ENCODE measurements at places on chromosomes 6 and 20.

DNA sequence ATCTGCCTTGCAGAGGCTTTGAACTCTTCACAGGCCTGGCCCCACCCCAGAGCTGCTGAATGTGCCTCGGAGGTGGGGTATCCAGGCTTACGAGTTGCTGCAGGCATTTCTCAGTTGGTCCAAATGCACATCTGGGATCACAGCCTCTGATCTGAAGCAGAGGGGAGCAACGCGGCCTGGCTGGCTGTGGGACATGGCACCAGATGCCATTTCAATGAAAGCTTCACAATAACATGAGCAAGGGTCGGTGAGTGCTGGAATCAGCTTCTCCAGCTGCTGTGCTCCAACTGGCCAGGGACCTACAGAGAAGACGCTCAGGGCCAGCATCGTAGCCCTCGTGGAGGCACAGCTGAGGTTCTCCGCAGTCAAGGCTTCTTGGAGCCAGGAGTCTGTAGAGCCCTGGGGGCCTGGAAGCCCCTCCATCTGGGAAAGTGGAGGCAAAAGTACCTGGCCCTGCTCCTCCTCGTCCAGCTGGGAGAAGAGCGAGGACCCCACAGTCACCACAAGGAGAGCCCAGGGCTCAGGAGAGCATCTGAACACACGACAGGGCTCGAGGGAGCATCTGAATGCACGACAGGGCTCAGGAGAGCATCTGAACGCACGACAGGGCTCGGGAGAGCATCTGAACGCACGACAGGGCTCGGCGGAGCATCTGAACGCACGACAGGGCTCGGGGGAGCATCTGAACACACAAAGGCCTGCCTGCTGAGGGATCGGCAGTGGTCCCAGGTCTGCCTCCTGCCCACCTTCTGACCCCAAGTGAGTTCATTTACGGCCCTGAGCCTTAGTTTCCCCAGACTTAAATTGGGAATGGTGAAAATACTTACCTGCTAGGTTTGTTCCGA, 165.2 kb downstream of the DLL1 start:
- no peak for DNase-seq

DNA sequence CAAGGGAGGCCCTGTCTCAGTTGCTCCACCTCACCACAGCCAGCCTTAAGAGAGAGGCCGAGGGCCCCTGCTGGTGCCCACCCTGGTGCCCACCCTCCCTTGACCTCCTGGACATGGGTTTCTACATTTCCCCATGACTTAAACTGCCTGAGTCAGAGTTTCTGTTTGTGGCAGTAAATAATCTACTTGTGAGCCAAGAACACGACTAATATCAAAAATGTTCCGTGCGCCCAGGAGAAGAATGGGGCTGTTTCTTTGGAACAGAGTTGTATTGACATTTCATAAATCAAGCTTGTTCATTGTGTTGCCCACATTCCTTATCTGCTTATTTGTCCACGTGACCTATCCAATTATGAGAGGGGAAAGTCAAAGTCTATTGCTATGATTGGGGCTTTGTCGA, 143.5 kb downstream of the ANKRD60 start:
- no peak for DNase-seq

- DNase-seq: no peak
These were observed 989.7 kb downstream of the EYS start for GRCh38 chr6:64717281-64717680.

GRCh38 chr6:145028144-145028818, 707.0 kb downstream of the EPM2A start:
- DNase-seq: no peak

DNA sequence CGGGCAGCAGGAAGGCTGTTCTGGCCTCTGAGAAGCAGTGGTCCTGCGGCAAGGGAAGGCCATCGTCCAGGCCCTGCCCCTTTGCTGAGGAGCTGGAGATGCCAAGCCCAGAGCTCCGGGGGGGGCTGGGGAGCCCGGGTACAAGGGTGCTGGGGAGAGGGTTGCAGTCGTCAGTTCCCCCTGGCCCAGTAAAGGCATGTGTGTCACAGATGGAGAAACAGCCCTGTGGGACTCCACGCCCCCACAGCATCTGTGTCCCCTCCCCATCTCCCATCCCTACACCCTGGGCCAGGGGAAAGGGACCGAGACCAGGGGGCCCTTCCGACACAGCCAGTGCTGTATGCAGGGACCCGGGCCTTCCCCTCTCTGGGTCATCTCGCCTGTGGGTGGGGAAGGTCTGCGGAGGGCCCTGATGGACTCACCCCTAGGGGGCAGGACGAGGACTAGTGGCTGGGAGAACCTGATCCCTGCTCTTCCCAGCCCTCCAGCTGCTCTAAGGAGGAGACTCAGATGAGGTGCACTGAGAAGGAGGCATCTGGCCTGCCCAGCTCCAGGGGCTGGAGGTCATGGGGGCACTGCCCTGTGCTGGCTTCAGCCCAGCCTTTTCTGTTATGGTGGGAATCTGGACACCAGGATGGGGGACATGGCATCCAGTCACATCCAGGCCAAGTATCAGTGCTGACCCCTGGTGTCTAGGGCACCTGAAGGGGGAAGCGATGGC, 609 bp downstream of the MYL9 start:
- no peak for DNase-seq

GRCh38 chr20:63062188-63063140, 55.7 kb upstream of the BHLHE23 start:
- no peak for DNase-seq

GRCh38 chr20:50585214-50585613, 75.0 kb downstream of the PTPN1 start:
- DNase-seq: no peak

- no peak for DNase-seq
These were observed 375.9 kb downstream of the RNF144B start for GRCh38 chr6:18763086-18763485.

- DNase-seq: no peak
These were observed 15.3 kb downstream of the FARS2 start for GRCh38 chr6:5276581-5276980.

- no peak for DNase-seq
These were observed 179.3 kb upstream of the RUNX2 start for GRCh38 chr6:45148711-45149341.

DNA sequence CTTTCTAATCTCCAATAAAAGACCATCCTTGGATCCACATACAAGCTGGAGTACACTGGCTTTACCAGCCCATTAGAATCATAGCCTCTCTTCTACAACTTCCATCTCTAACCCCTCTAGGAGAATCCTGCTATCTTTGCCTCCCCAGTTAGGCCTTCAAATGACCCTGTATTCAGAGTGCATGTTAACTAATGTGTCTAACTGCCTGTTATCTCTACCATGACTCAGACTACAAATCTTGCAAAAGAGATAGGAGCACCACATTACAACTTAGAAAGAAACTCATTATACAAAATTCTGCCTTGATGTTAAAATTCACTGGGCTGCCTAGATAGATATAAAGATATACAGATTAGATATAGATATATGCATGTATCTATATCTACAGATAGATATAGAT, 28.2 kb downstream of the GPR63 start:
- DNase-seq: no peak

GRCh38 chr6:63724721-63725120, 89.1 kb downstream of the PHF3 start:
- no peak for DNase-seq

All from GM12891 (cell line).